ENCODE measurements at places on chromosomes 12 and 14. TPM values are rescaled to one million over a fixed set of nuclear protein-coding genes. Genes with fewer than 3 reads are reported as not detected.

Gene KLHL33
- polyA plus RNA-seq: 0.06 TPM

Gene NEUROD4
- polyA plus RNA-seq: not detected

Gene IL23A
- 0.19 TPM for polyA plus RNA-seq

Gene SLC2A14
- polyA plus RNA-seq: 0.12 TPM

Gene PCED1B
- 1.1 TPM for polyA plus RNA-seq

Gene C12orf60
- polyA plus RNA-seq: 0.57 TPM

Gene RNF34
- polyA plus RNA-seq: 55.3 TPM

Gene HIP1R
- polyA plus RNA-seq: 10.7 TPM

Gene ARF3
- 260 TPM for polyA plus RNA-seq

Gene FMNL3
- 15.8 TPM for polyA plus RNA-seq

Gene FGF23
- not detected for polyA plus RNA-seq

Gene FOXM1
- 10.8 TPM for polyA plus RNA-seq

Gene NKX2-1
- not detected for polyA plus RNA-seq

Gene ANKS1B
- polyA plus RNA-seq: 0.22 TPM

Gene SLC6A15
- polyA plus RNA-seq: 1.4 TPM

Gene CABP1
- 0.27 TPM for polyA plus RNA-seq

Gene P2RX2
- not detected for polyA plus RNA-seq

Gene WSCD2
- not detected for polyA plus RNA-seq

Gene MORN3
- polyA plus RNA-seq: 0.35 TPM

Gene RPL36AL
- polyA plus RNA-seq: 272 TPM

Gene COX14
- polyA plus RNA-seq: 90.6 TPM

Gene GALNT16
- 1.6 TPM for polyA plus RNA-seq

Gene SLC10A1
- not detected for polyA plus RNA-seq

Gene LTBP2
- 61.8 TPM for polyA plus RNA-seq

Gene PTGER2
- 56.9 TPM for polyA plus RNA-seq

Gene ATG2B
- polyA plus RNA-seq: 22.1 TPM

Gene NGB
- not detected for polyA plus RNA-seq

Gene SIX6
- polyA plus RNA-seq: not detected

Gene IFNG
- not detected for polyA plus RNA-seq

Gene CHFR
- polyA plus RNA-seq: 28.4 TPM

Gene TMPRSS12
- not detected for polyA plus RNA-seq

Measured in AG04450 (cell line).